ENCODE measurements at places on chromosomes 2 and 18.
A peak's percentile ranks its signal among the peaks of the same experiment; 100 is the strongest.

GRCh38 chr18:13823707-13824395, at the start of gene MC5R:
Gene MC5R (plus strand): TSS chr18:13824149. CDS start chr18:13825766, 1,617 bp downstream.
- DNase-seq: peak; percentile 62

DNA sequence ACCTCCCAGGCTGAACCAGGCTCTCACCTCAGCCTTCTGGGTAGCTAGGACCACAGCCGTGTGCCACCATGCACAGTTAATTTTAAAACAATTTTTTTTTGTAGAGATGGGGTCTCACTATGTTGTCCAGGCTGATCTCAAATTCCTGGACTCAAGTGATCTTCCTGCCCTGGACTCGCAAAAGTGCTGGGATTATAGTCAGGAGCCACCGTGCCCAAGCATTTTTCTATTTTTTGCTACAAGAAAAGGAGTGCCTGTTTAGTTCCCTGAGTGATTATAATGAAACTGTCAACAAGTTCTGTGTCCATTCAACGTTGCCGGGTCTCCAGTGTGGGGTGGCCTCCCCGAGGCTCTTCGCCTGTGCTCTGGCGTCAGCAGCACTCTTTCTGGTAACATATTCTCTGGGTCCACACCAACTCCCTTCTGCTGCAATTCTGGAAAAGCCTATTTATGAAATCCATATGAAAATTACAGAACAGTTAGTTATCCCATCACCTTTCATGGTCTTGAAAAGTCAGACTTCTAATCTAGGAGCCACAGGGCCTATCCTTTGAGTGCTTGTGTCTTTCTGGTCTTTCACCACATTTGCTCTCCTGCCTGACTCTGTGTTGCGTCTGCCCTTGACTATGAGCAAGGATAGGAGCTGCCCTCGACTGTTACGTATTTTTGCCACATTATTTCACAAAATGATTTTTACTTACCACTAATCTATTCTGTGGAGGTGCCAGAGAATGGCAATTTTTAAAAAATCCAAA, 172.7 kb downstream of the SOCS6 start:
- no peak for DNase-seq

DNA sequence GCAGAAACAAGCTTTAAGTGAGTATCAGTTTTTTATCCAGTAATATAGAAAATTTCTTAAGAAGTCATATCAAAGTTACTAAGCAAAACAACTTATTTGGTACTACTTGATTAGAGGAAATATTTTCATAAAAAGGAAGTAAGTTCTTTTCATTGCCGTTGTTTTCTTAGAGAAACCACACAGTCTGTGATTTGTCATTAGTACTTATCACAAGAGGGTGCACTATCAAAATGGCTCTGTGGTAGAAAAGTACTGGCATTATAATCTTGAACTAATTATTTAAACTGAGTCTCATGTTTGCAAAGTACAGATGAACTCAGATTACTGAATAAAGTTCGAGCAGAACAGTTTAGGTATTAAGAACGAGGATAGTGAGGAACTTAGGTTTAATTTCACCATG, 93.4 kb downstream of the IKZF2 start:
- no peak for DNase-seq

GRCh38 chr2:109318949-109319342, 189.9 kb downstream of the SH3RF3 start:
- DNase-seq: no peak

DNA sequence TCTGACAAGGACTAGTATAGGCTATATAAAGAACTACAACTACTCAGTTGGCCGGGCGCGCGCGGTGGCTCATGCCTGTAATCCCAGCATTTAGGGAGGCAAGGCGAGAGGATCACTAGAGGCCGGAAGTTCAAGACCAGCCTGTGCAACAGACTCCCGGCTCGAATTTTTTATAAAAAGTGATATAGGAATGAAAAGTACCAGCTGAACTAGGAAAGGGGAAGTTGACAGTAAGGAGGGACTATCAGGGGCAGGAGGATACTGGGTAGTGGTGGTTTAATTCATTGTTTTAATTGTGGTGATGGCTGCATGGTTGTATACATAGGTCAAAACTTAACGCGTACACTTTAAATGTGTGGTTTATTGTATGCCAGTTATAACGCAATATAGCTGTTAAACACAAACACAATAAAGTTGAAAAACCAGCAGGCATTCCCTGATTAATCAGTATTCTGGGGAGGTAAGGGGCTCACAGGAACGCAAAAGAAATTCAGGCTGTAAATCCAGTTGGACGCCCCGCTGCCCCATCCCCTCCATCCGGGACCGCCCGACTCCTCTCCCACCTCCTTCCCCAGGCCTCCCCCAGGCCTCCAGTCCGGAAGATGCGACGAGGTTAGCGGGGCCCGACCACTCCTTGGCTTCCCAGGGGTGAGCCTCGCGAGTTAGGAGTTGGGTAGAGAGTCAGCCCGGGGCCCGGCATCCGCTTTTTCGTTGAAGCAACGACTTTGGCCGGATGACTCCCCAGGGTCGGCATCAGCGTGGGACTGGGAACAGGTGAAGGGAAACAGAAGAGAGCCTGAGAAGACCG, 746 bp upstream of the POLR1B start:
- DNase-seq: no peak

GRCh38 chr2:239380831-239381708, 19.8 kb downstream of the HDAC4 start:
- peak; percentile 44 for DNase-seq

All from effector memory CD8-positive, alpha-beta T cell (primary cell).